ENCODE measurements at places on chromosomes 2 and 18.

- DNase-seq = no peak
Observed at GRCh38 chr2:162242586-162243280, 512 bp downstream of the FAP start.

DNA sequence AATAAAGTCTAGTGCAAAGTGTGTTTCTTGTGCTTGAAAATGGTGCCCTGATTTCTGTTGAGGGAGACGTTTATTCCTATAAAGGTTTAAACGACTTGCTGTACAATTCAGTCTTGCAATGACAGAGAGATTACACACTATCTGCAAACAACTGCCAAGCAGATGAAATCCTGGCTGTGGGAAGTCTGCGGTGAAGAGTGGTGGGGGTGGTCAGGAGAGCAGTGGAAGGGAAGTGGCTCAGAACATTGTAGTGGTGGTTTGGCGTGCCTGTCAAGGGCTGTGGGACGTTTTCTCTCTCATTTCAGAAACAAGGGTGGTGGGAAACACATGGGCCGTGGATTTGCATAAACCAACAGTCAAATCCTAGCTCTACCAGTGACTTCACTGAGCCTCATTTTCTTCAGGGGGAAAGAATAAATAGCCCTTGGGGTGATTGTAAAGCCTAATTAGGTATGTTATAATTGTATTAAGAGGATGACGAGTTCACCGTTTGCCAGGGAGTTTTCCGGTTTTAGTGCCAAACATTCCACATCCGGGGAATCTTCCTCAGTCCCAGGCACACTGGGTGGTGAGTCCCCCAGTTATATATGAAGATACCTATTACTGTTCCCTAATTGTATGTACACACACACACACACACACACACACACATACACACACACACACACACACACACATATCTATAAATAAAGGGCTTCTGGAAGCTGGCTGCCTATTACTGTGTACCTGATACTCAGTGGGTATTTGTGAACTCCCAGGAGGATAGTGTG is 115.0 kb downstream of the SPTBN1 start:
- DNase-seq = no peak

DNA sequence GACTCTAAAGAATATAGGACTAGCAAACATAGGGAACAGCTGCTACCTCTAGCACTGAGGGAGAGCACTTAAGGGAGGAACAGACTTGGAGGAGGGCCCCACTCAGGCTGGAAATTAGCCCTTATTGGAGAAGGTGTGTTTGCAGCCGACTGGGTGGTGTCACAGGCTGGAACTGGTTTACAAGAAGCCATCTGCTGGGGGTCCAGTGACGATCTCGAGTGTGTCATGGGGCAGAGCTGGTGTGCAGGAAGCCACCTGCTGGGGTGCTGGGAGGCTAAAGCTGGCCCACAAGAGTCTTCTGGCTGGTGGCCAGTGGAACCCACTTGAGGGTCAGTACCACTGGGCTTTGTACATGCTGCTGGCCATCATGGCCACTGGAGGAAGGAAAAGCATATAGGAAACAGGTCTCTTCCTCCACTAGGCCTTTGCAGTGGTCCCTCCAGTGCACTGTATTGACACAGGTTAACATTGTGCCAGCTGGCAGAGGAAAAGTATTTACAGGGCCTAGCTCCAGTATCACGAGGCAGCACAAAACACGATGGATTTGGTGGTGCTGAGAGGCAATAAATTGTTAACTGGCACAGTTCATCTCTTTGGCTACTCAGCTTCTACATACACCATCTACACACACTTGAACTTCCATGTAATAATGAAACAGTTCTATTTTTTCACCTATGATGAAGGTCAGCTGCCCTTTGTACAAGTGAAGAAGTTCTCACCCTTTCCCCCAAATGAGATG is 43.6 kb downstream of the MAP3K20 start:
- no peak for DNase-seq

- no peak for DNase-seq
Observed at GRCh38 chr2:134727385-134727784, 8.6 kb upstream of the TMEM163 start.

DNA sequence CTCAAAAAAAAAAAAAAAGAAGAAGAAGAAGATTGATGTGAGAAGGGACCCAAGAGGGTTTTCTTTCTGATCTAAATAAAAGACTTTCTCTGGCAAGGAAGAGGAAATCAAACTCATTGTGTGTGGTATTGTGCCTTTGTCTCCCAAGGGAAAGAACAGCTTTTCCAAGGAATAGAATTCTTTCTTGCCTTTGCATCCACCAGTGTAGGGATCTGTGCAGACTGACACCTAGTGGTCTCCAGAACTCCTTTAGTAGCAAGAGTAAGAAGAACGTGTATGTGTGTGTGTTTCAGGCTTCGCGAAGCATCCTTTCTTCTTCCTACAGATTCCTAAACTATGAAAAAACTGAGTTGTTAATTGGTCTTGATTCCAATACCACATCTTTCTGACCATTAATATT is 33.5 kb upstream of the CRIM1 start:
- DNase-seq = no peak

DNA sequence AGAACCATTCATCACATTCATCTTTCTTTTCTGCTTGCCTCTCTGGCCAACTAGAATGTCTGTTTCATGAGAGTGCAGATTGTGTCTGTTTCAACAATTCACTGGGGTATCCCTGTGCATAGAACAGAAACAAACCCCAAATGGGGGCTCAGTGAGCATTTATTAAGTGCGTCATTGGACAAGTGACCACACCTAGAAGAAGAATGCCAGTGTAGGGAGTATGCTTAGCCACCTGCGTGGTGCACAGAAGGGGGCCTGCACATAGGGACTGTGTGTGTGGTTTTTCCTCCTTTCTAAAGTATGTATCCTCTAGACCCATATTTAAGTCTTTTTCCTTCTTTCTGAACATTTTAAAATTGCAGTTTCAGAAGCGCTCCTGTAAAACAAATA is 255.9 kb downstream of the AGAP1 start:
- DNase-seq = no peak

DNA sequence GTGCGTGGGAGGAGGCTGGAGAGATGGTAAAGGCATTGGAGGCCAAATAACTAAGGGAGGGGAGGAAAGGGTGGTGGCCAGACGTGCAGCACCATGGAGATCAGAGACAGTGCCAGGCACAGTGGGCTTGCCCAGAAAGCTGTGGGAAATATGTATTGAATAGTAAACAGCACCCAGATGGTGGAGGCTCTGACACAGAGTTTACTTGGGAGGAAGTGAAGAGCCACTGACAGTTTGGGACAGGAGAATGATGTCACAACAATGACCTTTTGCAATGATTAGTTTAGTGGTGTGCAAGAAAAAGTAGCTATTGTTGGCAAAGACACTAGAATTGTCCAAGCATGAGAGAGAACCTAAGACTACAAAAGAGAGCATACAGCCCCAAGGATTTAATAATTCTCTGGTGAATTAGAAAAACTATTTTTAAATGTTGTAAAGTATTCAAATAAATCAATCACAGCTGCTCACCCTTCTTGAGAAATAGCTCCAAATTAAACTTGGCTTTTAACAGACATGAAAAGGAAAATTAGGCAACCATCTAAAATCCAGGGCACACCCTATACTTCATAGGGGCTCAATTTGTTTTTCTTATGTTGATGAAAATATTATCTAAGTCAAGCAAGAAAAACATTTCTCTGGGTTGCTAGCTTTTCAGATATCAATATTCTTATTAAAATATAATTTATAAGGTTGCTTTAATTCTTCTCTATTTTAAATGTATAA is 458.7 kb upstream of the HNRNPA3 start:
- no peak for DNase-seq

- no peak for DNase-seq
Observed at GRCh38 chr18:6943143-6943542, 174.5 kb downstream of the LAMA1 start.

DNA sequence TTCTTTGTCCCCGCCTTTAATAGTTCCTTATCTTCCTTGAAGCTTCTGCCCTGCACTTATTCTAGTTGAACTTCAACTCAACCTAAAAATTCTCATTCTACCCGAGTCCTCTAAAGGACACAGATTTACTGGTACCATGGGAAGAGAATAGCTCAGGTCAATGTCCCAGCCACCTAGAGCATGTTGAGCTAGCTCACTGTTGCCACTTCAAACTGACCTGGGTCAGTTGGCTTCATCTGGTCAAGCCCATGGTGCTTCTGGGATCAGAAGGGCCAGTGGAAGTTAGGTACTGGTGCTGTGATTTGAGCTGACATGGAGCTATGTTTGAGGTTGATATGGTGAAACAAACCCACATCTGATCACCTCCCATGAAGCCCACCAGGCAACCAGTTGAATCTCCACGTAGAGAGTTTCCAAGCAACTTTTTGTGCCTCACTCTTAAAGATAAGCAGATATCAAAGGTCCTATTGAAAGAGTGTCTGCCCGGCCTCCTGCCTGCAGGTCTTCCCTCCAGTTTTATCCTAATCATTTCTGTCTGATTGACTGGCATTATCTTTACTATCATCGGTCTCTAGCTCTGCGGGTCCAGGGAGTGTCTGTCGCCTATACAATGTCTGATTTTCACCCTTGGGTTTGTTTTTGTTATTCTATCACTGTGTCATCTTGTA is 17.2 kb downstream of the GREB1 start:
- no peak for DNase-seq

Data from stimulated activated CD8-positive, alpha-beta memory T cell treated with anti-CD3 and anti-CD28 coated beads, Interleukin-15, amount 100 ng/mL, for 4 hours (primary cell).